ENCODE measurements at places on chromosomes 2 and 18.

DNA sequence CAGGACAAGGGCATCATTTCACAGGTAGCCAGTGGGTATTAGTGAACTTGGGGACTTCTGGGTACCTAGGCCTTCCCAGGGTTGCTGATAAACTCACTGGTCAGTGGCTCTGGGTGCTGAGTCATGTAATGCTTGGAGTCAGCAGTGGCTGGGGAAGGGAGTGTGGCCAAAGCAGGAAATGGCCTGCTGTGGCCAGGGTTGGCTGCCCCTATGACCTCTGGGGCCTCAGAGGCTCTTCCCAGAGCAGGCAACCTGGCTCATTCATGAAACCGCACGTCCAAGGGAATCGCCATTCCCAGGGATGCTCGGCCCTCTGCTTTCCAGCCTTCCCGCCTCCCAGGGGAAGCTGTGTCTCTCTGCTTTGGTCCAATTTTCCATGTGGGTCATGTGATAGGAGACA lies 294.9 kb downstream of the DYSF start:
- no peak for DNase-seq

DNA sequence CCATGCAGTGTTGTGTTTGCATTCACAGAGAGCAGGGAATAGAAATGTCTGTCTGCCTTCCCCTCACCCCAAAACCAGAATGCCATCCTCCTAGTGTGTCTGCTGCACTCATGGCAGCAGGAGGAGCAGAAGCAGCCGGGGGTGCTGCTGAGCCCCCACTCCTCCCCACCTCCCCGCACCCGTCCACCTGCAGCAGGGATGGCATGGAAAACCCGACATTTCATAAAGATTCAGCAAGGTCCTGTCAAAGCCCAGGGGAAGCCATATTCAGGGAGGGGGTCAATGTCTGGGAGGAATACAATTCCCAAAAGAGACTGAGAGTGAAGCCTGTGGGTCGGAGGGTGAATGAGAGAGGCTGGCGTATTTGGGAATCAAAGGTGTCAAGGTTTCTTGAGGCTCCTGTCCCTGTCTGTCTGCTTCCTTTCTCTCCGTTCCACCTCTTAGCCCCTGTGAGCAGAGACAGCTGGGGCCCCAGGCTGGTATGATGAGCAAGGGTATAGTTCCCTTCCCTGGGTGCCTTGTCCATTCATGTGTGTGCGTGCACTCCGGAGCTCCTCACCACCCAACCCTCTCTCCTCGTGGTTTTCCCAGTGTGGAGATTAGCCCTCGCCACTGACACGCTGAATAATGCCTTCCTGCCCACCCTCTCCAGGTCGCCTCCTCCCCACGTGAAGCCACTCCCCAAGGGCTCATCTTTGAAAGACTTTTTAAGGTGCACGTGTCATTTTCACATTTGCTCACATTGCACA lies 133.5 kb upstream of the ZNF236 start:
- DNase-seq = no peak

- no peak for DNase-seq
These were observed 177.7 kb upstream of the OSR1 start for GRCh38 chr2:19536136-19536535.

DNA sequence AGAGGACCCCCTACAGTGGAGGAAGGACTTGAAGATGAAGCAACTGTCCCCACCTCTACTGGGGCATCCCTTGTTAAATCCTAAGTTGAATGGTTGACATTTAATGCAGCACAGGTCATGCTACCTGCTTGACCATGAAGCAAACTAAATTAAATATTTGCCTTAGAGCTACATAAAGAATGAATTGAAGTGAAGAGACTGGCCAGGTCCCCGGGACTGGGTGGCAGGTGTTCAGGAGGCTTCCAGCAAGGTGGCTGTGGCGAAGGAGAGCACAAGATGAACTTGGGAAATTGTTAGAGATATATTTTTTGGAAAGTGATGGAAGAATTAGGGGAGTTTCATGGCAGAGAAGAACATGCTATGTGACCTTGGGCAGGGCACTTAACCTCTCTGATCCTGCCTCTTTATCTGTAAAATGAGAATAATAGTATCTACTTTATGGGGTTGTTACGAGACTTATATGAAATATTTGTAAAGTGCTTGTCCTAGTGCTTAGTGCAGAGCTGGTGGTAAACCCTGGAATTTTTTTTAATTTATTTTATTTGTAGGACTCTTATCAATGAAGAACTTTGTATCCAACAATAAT lies 37.3 kb downstream of the EFR3B start:
- DNase-seq = no peak

- DNase-seq = no peak
These were observed 28.2 kb upstream of the GALNT1 start for GRCh38 chr18:35553300-35553699.

DNA sequence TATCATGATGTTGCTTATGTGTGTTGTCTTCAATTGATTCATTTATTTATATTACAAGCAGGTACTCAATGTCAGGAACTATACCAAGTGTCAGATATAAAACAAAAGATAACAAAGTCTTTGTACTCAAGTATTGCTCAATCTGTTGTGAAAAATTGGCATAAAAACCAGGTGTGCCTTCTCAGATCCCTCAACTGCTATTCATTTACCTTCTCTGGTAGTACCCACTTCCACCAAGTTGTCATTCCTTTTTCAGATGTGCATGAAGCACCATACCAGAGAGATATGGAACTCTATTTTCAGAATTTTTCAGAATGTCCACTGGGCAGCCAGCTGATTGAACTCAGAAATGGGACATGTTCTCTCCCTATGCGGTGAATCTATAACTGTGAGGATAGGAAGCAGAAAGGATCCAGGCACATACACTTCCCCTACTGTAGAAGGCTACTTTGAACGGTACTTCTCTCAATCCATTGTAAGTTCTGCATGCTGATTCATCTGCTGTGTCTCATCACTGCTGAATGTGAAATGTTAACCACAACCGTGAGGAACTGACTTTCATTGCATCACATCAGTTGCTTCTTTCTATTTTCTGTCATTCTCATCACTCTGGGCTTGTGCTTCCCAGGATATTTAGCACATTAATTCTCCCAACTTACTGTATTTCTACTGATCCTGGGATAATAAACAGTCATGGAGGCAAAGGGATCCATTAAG lies 1621.3 kb downstream of the SUCLG1 start:
- DNase-seq = no peak

- no peak for DNase-seq
These were observed 62.7 kb upstream of the CTDP1 start for GRCh38 chr18:79616651-79617510.
